Neural cell (in vitro differentiated cells): ENCODE measurements at places on chromosomes 7 and 10. TPM values are rescaled to one million over a fixed set of nuclear protein-coding genes. Genes with fewer than 3 reads are reported as not detected.

The BTBD16 gene
- polyA plus RNA-seq: not detected in 2 replicates

The TRPV6 gene
- 0.30 and 0.38 TPM in 2 replicates for polyA plus RNA-seq

The EPO gene
- polyA plus RNA-seq: not detected in 2 replicates

The GPR146 gene
- polyA plus RNA-seq: not detected in 2 replicates

The ZFAND2A gene
- 67.0 and 69.9 TPM in 2 replicates for polyA plus RNA-seq

The MTERF1 gene
- 22.9 and 32.3 TPM in 2 replicates for polyA plus RNA-seq

The SPDYE8 gene
- polyA plus RNA-seq: 0.63 and 3.3 TPM in 2 replicates

The MNX1 gene
- polyA plus RNA-seq: not detected in 2 replicates

The DRGX gene
- polyA plus RNA-seq: not detected in 2 replicates

The NXPH1 gene
- polyA plus RNA-seq: 15.9 and 24.9 TPM in 2 replicates

The GIMAP6 gene
- not detected in 2 replicates for polyA plus RNA-seq
